ENCODE measurements at places on chromosomes 11 and 22. TPM values are rescaled to one million over a fixed set of nuclear protein-coding genes. Genes with fewer than 3 reads are reported as not detected.

- DNase-seq: no peak
Observed at GRCh38 chr11:10930224-10930971, 72.5 kb upstream of the ZBED5 start.

DNA sequence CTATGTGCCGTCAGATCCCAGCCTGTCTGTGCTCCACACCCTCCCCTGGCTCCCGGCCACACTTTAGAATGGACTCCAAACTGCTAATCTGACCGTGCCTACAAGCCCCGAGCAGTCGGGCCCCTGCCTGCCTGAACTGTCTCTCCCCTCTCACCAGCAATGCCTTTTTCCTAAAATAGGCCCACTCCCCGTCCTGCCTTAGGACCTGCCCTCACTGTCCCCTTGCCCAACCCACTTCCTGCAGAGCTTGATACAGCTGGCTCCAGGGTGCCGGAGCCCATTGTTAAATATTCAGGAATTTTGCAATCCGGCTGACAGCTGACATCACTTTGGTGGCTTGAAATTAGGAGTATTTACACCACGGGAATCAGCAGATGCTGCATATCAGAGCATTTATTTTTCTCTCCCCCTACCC lies 21.4 kb downstream of the MN1 start:
- DNase-seq: no peak

DNA sequence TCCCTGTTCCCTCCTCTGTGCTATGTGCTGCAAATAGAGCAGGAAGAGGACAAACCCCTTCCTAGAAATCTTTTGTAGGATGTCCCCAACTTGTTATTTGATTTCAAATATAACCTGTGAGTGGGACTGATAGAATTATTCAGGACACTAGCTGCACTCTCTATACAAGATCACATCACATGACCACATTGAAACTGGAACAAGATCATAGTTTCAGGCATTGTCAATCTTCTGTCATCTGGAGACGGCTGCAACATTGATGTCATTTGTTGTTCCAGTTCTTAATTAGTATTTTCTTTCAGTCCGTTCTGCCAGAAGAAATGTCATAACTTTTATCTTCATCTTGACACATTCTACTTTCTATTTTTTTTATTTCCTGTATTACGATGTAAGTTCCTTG lies 89.3 kb downstream of the GRIA4 start:
- DNase-seq: no peak

- DNase-seq: no peak
Observed at GRCh38 chr11:45157247-45158209, 11.1 kb downstream of the PRDM11 start.

DNA sequence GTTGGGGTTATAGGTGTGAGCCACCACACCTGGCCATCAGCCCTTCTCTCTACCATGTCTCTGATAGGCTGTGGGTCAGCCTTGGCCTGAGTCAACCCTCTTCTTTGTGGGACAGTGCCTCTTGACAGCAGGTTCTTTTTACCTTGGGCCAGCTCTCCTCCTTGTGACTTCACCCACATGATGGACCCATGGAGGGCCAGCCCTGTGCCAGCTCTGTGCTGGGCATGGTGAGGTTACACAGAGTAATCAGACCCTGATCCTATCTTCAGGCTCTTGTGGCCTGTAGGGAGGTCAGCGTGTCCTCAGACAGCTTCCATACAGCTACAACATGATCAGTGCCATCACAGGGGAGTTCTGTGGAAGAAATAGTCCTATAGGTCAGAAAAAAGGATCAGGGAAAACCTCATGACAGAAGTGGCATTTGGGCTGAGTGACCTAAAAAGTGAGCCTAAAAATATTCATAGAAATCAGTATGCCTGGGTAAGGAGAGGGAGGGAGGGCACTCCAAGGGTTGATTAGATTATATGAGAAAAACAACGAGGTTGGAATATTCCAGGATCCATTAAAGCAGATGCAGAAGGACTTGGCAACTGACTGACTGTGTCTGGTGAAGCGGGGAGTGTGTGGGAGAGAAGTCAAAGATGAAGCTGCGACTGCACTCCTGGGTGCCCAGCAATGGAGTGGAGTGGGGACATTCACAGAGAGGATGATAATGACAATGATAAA lies 17.1 kb downstream of the OTOG start:
- DNase-seq: no peak

GRCh38 chr22:42462016-42462415 lies 29.8 kb upstream of the NFAM1 start:
- no peak for DNase-seq

GRCh38 chr11:1409108-1409851 lies 19.5 kb downstream of the BRSK2 start:
- no peak for DNase-seq

DNA sequence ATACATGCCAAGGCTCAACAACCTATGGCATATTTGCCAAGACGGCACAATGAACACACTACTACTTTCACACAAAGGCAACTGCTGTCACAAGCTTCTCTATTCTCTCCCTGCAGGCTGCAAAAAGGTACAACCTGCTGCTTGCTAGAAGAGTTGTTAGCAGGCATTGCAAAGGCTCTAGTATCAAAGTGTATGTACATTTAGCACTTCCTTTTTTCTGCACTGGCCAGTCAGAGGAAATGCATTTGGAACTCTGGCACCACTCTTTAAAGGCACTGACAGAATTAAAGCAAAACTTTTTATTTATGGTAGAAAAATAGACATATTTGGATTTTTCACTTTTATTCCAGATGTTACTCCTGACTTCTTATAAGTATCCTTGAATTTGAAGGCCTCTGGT lies 125.9 kb downstream of the CWF19L2 start:
- no peak for DNase-seq

GRCh38 chr11:89136606-89137005 lies 41.1 kb upstream of the TYR start:
- DNase-seq: no peak

DNA sequence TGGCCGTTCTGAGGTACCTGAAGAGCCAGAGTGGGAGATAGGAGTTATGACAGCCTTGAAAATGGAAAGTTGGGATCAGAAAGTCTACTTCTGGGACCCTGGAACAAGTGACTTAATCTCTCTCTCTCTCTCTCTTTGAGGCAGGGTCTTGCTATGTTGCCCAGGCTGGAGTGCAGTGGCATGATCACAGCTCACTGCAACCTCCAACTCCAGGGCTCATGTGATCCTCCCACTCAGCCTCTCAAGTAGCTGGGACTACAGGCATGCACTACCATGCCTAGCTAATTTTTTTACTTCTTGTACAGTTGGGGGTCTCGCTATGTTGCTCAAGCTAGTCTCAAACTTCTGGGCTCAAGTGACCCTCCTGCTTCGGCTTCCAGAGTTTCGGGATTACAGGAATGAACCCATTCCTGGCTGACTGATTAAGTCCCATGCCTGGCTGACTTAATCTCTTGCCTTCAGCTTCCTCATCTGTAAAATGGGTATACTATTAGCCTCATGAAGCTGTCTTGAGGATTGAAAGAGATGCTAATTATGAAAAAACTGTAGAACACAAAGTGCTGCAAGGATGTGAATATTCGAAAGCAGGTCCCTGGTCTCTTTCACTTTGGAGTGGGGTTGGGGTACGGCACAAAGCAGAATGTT lies 87.7 kb downstream of the UBASH3B start:
- no peak for DNase-seq

DNA sequence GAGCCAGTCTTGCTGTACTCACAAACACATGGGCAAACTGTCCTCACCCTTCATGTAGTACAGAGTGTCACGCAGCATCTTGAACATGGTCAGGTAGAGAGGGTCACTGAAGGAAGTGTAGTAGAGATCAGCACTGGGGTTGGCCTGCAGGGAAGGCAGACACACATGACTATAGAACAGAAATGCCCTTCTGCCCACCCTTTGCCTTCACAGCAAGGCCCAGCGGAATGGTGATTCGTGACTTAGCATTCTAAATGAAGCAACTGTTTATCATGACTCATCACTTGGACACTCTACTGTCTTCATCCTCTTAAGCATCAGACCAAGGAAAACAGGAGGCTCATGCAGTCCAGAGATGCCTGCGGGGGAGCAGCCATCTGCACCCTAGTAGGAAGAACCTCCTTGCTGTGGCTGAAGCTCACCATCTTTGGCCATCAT lies 33.4 kb downstream of the SERPIND1 start:
- no peak for DNase-seq

GRCh38 chr11:117717485-117718314 lies 79.3 kb downstream of the DSCAML1 start:
- DNase-seq: no peak

GRCh38 chr11:5522308-5522707 lies 5.8 kb upstream of the UBQLNL start:
- no peak for DNase-seq

- no peak for DNase-seq
Observed at GRCh38 chr11:17267576-17267975, 9.0 kb upstream of the NUCB2 start.

DNA sequence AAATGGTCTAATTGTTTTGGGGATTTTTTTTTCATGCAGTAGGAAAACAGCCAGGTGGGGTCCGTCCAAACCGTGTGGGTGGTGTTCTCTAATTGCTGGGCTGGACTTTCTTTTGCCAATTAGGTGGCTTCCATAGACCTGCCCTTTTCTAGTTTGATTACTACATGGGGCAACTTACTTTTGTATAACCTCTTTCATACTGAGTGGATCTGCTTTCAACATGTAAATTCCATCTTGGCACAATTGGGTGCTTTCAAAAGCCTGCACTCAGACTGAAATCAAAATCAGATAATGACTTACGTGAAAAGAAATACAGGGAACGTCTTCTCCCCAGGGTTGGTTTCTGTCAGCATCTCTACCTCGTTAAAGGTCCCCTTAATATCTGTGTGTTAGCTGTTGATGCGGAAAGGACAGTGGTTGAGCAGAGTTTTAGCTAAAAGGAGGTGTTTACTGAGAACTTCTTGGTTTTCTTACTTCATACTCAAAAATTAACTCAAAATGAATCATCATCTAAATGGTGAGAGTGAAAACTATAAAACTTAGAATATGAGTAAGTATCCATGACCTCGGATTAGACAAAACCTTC lies 72.1 kb downstream of the BARX2 start:
- no peak for DNase-seq

- no peak for DNase-seq
Observed at GRCh38 chr11:59729834-59730233, 16.2 kb upstream of the OR10V1 start.

- no peak for DNase-seq
Observed at GRCh38 chr22:40022536-40023240, 27.9 kb downstream of the FAM83F start.

DNA sequence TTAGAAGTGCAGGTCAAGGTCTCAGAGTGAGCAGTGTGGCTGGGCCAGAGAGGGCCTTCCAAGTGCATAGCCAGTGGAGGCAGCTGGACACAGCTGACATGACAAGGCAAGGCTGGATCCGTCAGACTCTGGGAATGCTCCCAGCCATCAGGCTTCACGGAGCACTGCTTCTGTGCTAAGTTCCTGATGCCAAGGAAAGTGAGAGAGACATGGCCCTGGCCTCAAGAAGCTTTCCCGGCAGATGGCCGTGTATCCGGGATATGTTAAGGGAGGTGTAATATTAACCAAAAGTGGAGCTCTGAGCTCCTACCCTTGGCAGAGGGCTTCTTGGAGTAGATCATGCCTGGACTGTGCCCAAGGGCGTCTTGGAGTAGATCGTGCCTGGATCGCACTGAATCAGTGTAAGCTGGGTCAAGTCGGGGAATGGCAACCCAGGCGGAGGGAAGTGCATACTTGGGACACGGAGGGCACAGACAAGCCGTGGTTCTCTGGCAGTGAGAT lies 7.4 kb upstream of the EFCAB6 start:
- DNase-seq: no peak

DNA sequence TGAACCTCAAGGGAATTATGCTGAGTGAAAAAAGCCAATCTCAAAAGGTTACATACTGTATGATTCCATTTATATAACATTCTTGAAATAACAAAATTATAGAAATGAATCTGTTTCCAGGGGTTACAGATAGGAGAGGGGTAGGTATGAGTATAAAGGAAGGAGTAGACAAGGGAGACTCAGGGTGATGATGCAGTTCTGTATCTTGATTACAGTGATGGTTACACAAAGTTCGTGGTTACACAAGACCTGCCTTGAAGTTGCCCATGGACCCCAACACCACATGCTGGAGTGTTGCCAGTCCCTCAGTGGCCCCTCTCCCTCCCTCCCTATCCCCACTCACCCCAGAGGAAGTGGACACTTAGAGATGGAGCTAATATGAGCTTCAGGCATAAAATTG lies 20.3 kb downstream of the STK33 start:
- DNase-seq: no peak

DNA sequence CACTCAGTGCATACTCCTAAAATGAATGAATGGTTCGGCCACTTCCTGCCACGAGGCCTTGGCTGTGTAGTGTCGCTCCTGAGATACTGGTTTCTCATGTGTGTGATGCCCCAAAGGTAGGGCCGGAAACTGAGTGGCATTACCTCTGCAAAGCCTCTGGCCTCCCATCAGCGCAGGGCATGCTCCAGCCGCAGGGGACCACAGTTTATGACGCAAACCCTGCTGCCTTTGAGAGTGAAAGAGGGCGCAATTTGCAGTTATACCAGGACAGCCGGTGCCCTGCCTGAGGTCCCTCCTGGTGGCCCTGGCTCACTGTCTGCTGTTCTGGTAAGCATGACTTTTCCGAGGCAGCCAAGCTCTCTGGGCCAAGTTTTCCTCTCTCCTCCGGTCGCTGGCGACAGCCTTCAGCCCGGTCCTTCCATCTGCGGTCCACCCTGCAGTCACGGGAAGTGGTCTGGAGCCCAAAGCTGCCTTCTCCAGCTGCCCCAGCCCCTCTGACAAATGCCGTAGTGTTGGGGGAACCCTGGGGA lies 2.4 kb upstream of the FGF3 start:
- no peak for DNase-seq

DNA sequence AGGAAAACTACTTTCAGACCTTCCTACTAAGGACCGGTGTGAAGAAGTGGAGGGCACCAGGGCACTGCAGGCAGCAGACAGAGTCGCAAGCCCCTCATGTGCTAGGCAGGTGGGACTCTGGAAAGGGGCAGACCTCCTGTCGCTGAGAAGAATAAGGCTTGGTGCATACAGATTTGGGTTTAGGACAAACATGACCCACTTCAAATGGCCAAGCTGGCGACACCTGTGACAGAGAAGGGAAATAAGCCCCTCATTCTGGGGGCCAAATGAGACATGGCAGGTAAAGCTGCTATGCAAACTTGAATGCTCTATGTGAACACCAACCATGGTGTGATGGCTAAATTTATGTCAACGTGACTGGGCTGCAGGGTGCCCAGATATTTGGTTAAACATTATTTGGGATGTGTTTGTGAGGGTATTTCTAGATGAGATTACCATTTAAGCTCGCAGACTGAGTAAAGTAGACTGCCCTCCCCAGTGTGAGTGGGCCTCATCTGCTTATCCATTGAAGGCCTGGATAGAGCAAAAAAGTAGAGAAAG lies 112.4 kb upstream of the PITPNB start:
- no peak for DNase-seq

Gene OR51B2
- polyA plus RNA-seq: not detected

Gene APOA4
- polyA plus RNA-seq: not detected

Gene TRPM5
- 2.9 TPM for polyA plus RNA-seq

Gene PARVA
- polyA plus RNA-seq: 100 TPM

Gene CCDC188
- polyA plus RNA-seq: 1.0 TPM

Gene TMEM126A
- polyA plus RNA-seq: 33.7 TPM

Gene RCOR2
- 12.2 TPM for polyA plus RNA-seq

Gene SLC25A45
- 7.2 TPM for polyA plus RNA-seq

Gene ELFN2
- polyA plus RNA-seq: 1.1 TPM

Gene CD3D
- 0.50 TPM for polyA plus RNA-seq

Data from left kidney (tissue), 8 donors.